ENCODE measurements at places on chromosomes 6 and 20. TPM values are rescaled to one million over a fixed set of nuclear protein-coding genes. Genes with fewer than 3 reads are reported as not detected.

Gene SLC26A8
- not detected for total RNA-seq

Gene C20orf141
- total RNA-seq: not detected

- H3K27me3 ChIP-seq: no peaks in the 10 kb centered on the region
- H3K36me3 ChIP-seq: no peaks in the 10 kb centered on the region
- H3K27ac ChIP-seq: no peak overlapping the region
- no peak for DNase-seq
- peaks cover 32% of the 10 kb centered on the region for H3K4me1 ChIP-seq
These were observed 98.6 kb upstream of the RIN2 start for GRCh38 chr20:19659448-19659847.

GRCh38 chr6:98044151-98044561 lies 761.1 kb upstream of the MMS22L start:
- no peak overlapping the region for H3K27ac ChIP-seq
- H3K36me3 ChIP-seq: no peaks in the 10 kb centered on the region
- H3K4me3 ChIP-seq: no peak overlapping the region

GRCh38 chr6:125942672-125943527 lies 13.7 kb upstream of the HINT3 start:
- no peak overlapping the region for H3K4me3 ChIP-seq
- no peak overlapping the region for H3K27ac ChIP-seq
- H3K4me1 ChIP-seq: peaks cover 10% of the 10 kb centered on the region
- no peak for DNase-seq

- H3K27me3 ChIP-seq: no peaks in the 10 kb centered on the region
- DNase-seq: no peak
- no peaks in the 10 kb centered on the region for H3K36me3 ChIP-seq
- H3K4me3 ChIP-seq: no peak overlapping the region
- peaks cover 31% of the 10 kb centered on the region for H3K4me1 ChIP-seq
These were observed 2.4 kb upstream of the EFHC1 start for GRCh38 chr6:52417675-52418111.

Gene MCCD1
- not detected for total RNA-seq

GRCh38 chr6:168609914-168610490 lies 169.0 kb downstream of the SMOC2 start:
- no peak overlapping the region for H3K4me3 ChIP-seq
- no peaks in the 10 kb centered on the region for H3K36me3 ChIP-seq
- no peak for DNase-seq
- no peak overlapping the region for H3K27ac ChIP-seq
- no peaks in the 10 kb centered on the region for H3K27me3 ChIP-seq
- H3K4me1 ChIP-seq: no peaks in the 10 kb centered on the region

- no peak overlapping the region for H3K4me3 ChIP-seq
- H3K27me3 ChIP-seq: no peaks in the 10 kb centered on the region
- H3K4me1 ChIP-seq: no peaks in the 10 kb centered on the region
- no peak for DNase-seq
- no peaks in the 10 kb centered on the region for H3K36me3 ChIP-seq
These were observed 146.5 kb downstream of the TBC1D32 start for GRCh38 chr6:121187833-121188200.
